ENCODE measurements at places on chromosomes 4 and X. TPM values are rescaled to one million over a fixed set of nuclear protein-coding genes. Genes with fewer than 3 reads are reported as not detected.

GRCh38 chrX:10350981-10351380, 194.2 kb downstream of the CLCN4 start:
- H3K4me1 ChIP-seq: no peaks in the 10 kb centered on the region
- H3K27ac ChIP-seq: no peak overlapping the region
- no peaks in the 10 kb centered on the region for H3K36me3 ChIP-seq
- no peak overlapping the region for H3K4me3 ChIP-seq
- DNase-seq: no peak

DNA sequence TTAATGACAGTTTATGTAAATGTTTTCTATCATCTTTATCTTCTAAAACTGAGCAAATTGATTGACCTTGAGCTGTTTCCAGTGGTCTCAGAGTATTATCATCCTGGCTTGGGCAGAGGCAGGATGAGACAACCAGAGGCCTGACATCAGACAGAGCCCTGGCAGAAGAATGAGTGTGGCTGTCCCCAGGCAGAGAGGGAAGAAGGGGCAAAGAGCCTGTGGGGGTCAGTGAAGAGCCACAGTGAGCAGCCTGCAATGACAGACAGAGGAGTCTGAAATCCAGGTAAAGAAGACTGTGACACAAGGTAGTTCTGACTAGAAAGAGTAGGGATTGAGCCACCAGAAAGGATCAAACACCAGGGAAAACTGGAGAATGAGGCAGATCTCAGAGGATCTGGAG, 182.4 kb upstream of the ARSJ start:
- H3K36me3 ChIP-seq: no peaks in the 10 kb centered on the region
- H3K4me1 ChIP-seq: no peaks in the 10 kb centered on the region
- no peak for DNase-seq
- no peak overlapping the region for H3K27ac ChIP-seq
- H3K27me3 ChIP-seq: no peaks in the 10 kb centered on the region

SULT1E1 gene
- 25.8 TPM for polyA plus RNA-seq

DNA sequence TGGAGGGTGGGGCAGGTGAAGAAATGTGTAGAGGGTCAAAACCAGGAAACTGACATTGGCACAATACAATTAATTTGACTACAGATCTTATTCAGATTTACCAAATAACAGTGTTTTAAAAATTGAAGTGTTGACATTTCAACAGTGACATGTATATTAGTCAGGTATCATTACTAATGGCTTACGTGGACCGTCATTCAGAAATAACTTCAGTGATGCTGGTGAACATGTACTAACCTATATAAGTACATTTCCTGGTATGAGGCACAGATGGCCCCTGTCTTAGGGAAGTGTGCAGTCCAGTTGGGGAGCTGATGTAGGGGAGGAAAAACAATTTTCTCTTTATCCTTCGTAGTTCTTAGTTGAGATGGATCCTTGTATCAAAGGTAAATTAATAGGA, 22.3 kb upstream of the MAOA start:
- H3K36me3 ChIP-seq: no peaks in the 10 kb centered on the region
- peaks cover 1% of the 10 kb centered on the region for H3K27me3 ChIP-seq
- no peak for DNase-seq

DNA sequence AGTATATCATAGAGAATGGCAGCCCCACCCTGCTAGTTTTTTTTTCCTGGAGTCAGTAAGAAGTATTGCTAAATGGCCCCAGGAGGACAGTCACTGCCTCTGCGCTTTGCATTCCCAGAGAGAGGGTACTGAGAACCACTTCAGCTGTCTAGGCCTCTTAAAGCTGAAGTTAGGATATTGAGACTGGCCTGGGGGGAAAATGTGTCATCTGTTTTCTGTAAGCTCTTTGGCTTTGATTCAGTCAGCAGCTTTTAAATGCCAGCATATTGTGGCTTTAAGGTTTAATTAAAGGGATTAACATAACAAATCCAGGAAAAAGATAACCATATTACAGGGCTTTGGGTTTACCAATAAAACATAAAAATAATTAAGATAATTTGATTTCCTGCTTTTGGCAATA, 852.0 kb downstream of the PCDH18 start:
- no peaks in the 10 kb centered on the region for H3K4me1 ChIP-seq
- no peaks in the 10 kb centered on the region for H3K27me3 ChIP-seq
- no peak for DNase-seq
- no peak overlapping the region for H3K27ac ChIP-seq

DNA sequence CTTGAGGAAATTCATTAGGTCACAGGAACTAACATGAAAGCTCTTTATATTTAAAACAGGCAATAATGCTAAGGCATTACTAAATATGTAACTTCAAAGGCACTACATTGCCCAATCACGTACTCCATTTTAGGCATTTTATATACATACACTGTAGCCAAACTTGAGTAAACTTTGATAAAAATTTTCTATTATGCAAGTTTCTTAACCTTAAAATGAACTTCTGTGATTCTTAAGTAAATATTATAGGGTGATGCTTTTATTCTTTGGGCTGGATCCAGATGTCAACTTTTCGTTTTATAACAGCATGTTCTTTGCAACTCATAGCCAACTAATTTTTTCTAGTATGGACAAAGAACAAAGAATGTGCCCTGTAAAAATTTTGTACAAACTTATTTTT, 28.3 kb upstream of the MAP9 start:
- no peaks in the 10 kb centered on the region for H3K4me1 ChIP-seq
- peaks cover 4% of the 10 kb centered on the region for H3K27me3 ChIP-seq
- DNase-seq: no peak

- DNase-seq: no peak
- H3K4me1 ChIP-seq: no peaks in the 10 kb centered on the region
- H3K27me3 ChIP-seq: no peaks in the 10 kb centered on the region
- no peak overlapping the region for H3K27ac ChIP-seq
- no peak overlapping the region for H3K4me3 ChIP-seq
- H3K36me3 ChIP-seq: no peaks in the 10 kb centered on the region
These were observed 680.7 kb upstream of the SPANXN1 start for GRCh38 chrX:144566592-144566991.

- no peaks in the 10 kb centered on the region for H3K4me1 ChIP-seq
- H3K27ac ChIP-seq: no peak overlapping the region
- H3K27me3 ChIP-seq: no peaks in the 10 kb centered on the region
- H3K4me3 ChIP-seq: no peak overlapping the region
These were observed 84.3 kb upstream of the GPR101 start for GRCh38 chrX:137118136-137118535.

PNMA6A gene
- polyA plus RNA-seq: 1.4 TPM

RBM10 gene
- 38.2 TPM for polyA plus RNA-seq

DNA sequence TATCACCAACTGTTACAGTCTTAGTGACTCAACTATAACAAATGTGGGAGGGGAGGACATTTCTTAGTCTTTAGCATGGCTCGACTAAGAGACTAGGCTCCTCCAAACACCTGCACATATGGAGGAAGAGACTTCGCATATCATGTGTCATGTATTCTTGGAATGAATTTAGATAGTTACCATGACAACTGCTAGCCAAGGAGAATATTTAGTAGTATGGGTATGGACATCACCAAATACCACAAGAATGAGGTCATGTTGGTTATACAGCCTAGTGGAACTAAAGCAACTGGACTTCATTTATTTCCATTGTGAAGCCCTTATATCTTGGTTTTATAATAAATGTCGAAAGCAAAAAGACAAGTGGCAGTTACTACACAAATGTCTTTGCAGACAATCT, 512.3 kb downstream of the CFAP47 start:
- H3K27ac ChIP-seq: no peak overlapping the region
- no peaks in the 10 kb centered on the region for H3K4me1 ChIP-seq
- H3K27me3 ChIP-seq: no peaks in the 10 kb centered on the region

DNA sequence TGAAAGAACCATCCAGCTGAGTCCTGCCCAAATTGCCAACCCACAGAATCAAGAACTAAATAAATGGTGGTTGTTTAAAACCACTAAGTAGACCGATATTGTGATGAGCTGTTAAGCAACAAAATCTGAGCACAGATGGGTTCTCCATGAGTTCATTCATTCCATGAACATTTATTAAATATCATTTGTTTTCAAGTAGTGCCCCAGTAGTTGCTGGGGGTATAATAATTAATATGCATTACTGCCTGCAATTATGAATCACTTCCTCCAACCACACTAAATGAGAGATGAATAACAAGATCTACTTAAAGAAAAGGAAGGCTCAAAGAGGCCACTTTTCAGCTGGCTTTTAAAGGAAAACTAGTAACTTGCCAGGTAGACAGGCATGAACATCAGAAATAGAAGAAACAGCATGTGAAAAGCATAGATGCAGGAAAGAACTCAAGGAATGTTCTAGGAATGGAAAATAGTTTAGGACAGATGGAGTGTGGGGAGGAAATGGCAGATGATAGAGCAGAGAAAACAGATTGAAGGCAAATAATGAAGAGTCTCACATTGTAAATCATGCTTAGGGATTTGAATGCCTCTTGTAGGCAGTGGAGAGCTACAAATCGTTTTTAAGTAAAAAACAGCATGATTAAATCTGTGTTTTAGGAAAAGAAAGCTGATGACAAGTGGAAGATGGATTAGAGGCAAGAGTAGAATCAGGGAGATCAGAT, 641.7 kb upstream of the DIPK2B start:
- no peak overlapping the region for H3K4me3 ChIP-seq
- no peaks in the 10 kb centered on the region for H3K27me3 ChIP-seq
- DNase-seq: peak; percentile 5
- no peak overlapping the region for H3K27ac ChIP-seq
- no peaks in the 10 kb centered on the region for H3K36me3 ChIP-seq
- peaks cover 8% of the 10 kb centered on the region for H3K4me1 ChIP-seq

GRCh38 chr4:55075823-55076716, 49.3 kb downstream of the KDR start:
- peaks cover 2% of the 10 kb centered on the region for H3K36me3 ChIP-seq
- H3K4me3 ChIP-seq: no peak overlapping the region
- no peaks in the 10 kb centered on the region for H3K27me3 ChIP-seq
- no peak overlapping the region for H3K27ac ChIP-seq
- no peak for DNase-seq

DNA sequence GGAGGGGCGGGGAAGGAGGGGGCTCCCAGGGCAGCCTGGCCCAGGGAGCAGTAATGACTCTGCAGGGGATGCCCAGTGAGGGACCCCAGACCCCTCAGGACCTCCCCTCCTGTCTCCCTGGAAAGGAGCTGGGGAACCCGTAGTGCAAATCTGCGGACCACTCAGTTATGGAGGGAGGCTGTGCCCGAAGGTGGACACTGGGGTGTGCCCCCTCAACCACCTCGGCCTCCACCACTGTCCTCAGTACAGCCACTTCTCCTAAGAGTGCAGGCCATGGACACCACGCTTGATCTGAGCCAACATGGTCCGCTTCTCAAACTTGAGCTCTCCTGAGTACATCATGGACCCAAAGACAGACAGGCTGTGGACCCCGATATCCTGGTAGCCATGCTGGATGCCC, 378.2 kb upstream of the MAOA start:
- DNase-seq: no peak
- H3K36me3 ChIP-seq: no peaks in the 10 kb centered on the region
- no peak overlapping the region for H3K27ac ChIP-seq

- peak overlapping the region; percentile 63 for H3K27ac ChIP-seq
- H3K4me1 ChIP-seq: peaks cover 10% of the 10 kb centered on the region
- H3K36me3 ChIP-seq: no peaks in the 10 kb centered on the region
These were observed 601 bp upstream of the TCEANC start for GRCh38 chrX:13652287-13652793.

DNA sequence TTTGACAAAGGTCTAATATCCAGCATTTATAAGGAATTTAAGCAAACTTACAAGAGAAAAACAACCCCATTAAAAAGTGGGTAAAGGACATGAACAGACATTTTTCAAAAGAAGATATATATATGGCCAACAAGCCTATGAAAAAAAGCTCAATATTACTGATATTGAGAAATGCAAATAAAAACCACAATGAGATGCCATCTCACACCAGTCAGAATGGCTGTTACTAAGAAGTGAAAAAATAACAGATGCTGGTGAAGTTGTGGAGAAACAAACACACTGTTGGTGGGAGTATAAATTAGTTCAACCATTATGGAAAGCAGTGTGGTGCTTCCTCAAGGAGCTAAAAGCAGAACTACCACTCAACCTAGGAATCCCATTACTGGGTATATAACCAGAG, 91.6 kb upstream of the EFHC2 start:
- no peaks in the 10 kb centered on the region for H3K27me3 ChIP-seq
- H3K27ac ChIP-seq: no peak overlapping the region
- DNase-seq: no peak
- H3K4me1 ChIP-seq: no peaks in the 10 kb centered on the region

DNA sequence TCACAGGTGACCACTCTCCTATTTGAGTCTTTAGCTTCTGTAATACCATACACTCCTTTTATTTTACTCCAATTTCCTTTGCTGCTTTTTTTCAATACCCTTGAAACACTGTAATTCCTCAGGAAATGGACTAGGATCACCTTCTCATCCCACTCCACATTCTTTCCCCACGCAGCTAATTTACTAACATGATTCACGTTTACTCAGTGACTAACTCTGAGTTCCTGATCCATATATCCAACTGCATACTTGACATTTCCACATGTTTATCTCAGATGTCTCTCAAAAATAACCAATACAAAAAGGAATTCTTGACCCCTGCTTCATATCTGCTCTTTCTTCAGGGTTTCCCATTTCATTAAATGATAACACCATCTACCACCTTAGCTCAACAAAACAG, 19.9 kb downstream of the RPS6KA6 start:
- H3K4me1 ChIP-seq: no peaks in the 10 kb centered on the region
- DNase-seq: peak; percentile 23
- no peaks in the 10 kb centered on the region for H3K27me3 ChIP-seq
- H3K27ac ChIP-seq: no peak overlapping the region
- no peak overlapping the region for H3K4me3 ChIP-seq
- H3K36me3 ChIP-seq: no peaks in the 10 kb centered on the region

GRCh38 chr4:107931775-107932321, 499 bp downstream of the CYP2U1 start:
- peak overlapping the region; percentile 76 for H3K4me3 ChIP-seq
- H3K27me3 ChIP-seq: no peaks in the 10 kb centered on the region
- no peak for DNase-seq
- H3K4me1 ChIP-seq: peaks cover 16% of the 10 kb centered on the region
- H3K36me3 ChIP-seq: no peaks in the 10 kb centered on the region

DNA sequence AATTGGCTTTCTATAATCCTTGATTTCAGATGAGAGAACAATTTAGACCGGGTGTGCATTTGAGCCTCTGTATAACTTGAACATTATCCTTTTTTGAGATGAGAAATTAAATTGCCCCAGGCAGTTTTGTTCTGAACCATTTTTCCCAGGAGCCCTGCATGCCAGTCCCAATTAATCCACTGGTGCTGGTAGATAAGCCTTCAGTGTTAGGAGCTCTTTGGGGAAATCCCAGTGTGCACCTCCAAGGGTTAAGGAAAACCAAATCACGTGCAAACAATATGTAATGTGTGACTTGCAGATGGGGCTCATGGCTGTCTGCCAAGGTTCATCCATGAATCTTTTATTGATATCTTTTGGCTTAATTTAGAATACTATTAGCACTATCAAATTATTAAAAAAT, 43.2 kb downstream of the KIT start:
- no peak for DNase-seq
- no peak overlapping the region for H3K4me3 ChIP-seq
- no peaks in the 10 kb centered on the region for H3K4me1 ChIP-seq
- H3K36me3 ChIP-seq: no peaks in the 10 kb centered on the region

CXXC4 gene
- not detected for polyA plus RNA-seq

GRCh38 chrX:15499976-15500375, 631 bp upstream of the BMX start:
- H3K27me3 ChIP-seq: no peaks in the 10 kb centered on the region
- H3K27ac ChIP-seq: peak overlapping the region; percentile 96
- DNase-seq: peak; percentile 22
- no peaks in the 10 kb centered on the region for H3K36me3 ChIP-seq
- peaks cover 66% of the 10 kb centered on the region for H3K4me1 ChIP-seq
- H3K4me3 ChIP-seq: no peak overlapping the region

- DNase-seq: no peak
- H3K4me1 ChIP-seq: no peaks in the 10 kb centered on the region
- no peaks in the 10 kb centered on the region for H3K36me3 ChIP-seq
- no peaks in the 10 kb centered on the region for H3K27me3 ChIP-seq
- no peak overlapping the region for H3K27ac ChIP-seq
These were observed 20.3 kb downstream of the FGF13 start for GRCh38 chrX:138691186-138691585.

Data from endothelial cell of umbilical vein (primary cell).